ENCODE measurements at places on chromosomes 5 and 9.

DNA sequence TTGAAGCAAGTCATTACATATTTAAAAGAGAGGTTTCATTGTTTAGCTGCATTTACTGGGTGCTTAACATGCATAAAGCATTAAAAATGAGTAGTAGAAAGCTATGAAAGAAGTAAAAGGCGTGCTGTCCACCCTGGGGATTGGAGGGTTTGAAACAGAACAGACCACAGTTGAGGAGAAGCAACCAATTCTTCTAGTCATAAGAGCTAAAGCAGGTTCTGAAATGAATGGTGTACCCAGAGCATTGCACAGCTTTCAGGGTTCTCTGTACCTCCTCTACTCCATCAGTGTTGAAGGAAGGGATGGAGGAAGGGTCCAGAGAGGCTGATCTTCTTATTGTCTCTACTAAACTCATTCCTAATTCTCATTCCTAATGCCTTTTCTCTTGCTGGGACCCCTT is 68.9 kb downstream of the SH3RF2 start:
- no peak for DNase-seq

- no peak for DNase-seq
These were observed 42.9 kb downstream of the BNIP1 start for GRCh38 chr5:173187054-173187743.

GRCh38 chr5:135975122-135975521 is 20.3 kb upstream of the LECT2 start:
- DNase-seq = no peak

GRCh38 chr9:97437051-97437600 is 25.2 kb downstream of the TDRD7 start:
- no peak for DNase-seq

GRCh38 chr5:19519448-19519847 is 468.6 kb downstream of the CDH18 start:
- no peak for DNase-seq

- no peak for DNase-seq
These were observed 24.9 kb downstream of the BTNL9 start for GRCh38 chr5:181064987-181065386.

GRCh38 chr5:15737871-15738664 is 238.1 kb downstream of the FBXL7 start:
- no peak for DNase-seq

DNA sequence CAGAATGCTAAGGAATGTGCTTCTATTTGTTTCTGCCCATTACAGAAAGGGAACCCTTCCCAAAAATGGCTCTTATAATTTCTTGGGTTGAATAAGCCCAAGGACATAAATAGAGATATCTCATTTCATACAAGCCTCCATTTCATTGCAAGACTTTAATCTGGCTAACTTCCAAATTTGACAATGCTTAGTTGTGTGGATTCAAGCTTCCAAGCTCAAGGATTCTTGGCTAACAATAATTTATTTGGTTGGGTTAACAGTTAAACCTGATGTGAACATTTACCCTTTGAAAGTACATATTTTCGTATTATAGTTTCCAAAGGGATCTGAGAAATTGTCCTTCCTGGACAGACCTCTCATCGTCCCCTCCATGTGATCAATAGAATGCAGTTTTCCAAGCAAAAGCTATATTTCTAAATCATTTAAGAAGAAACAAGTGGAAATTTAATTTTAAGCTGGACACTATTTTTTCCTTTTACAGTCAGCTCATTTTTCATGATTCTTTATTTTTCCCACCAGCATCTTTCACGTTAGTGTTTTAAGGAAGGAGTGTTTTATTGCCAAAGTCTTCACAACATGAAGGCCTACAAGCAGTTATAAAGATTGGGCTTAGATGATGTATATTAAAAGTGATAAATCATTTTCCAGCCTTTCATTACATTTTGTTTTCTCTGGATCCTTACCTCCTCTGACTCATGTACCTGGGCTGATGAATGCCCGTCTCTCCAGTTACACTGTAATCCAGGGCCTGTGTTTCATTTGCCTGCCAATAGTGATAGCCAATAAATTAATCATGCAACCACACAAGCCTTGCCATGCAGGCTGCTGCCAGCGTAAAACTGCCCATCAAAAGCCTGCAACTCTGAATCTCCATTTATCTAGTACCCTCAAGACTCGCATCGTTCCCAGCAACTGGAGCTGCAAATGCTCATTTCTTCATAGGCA is 176.7 kb downstream of the NTRK2 start:
- no peak for DNase-seq

- no peak for DNase-seq
These were observed 166.2 kb upstream of the KLF9 start for GRCh38 chr9:70580606-70581195.

- DNase-seq = no peak
These were observed 1016.3 kb upstream of the SEMA6A start for GRCh38 chr5:117590944-117591343.

GRCh38 chr9:81335879-81336421 is 353.4 kb downstream of the TLE1 start:
- no peak for DNase-seq

- no peak for DNase-seq
These were observed 666.8 kb downstream of the ACTL7B start for GRCh38 chr9:108188976-108189375.

DNA sequence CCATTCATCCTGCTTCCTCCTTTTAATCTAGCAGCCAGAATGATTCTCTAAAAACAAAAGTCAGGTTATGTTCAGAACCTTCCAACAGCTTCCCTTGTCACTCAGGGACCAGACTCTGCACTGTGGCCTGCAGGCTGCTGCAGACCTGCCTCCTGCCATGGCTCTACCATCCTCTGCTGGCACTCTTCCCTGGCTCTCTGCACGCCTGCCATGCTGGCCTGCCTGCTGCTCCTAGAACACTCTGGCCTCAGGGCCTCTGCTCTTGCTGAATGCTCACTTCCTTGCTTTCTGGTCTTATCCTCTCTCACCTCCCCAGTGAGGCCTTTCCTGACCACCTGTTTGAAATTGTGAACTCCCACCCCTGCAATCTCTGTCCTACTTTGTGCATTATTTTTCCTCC is 149.4 kb downstream of the CD180 start:
- DNase-seq = no peak
